Right ventricle myocardium superior (tissue), 1 donor: ENCODE measurements at places on chromosomes 7 and 10. TPM values are rescaled to one million over a fixed set of nuclear protein-coding genes. Genes with fewer than 3 reads are reported as not detected.

DNA sequence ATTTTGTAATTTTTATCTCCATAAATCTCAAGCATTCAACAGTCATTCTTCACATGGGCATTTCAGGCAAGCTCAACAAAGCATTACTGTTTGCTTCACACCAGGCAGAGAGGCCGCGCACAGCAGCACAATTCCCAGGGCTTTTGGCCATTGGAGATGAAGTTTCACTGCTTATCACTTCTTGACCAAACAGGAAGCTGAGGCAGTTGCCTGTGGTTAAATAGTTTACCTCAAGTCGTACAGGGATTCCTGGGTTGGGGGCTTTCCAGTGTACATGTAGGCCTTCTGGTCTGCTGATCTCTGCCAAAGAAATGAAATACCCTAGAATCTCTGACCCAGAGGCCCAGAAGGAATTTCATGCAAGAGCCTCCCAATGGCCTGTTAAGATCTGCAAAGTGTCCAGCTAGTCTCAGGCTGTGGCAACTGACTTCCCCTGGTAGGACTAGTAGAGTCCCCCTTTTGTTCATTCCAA lies 11.2 kb upstream of the PRDX3 start:
- no peak for DNase-seq

DNA sequence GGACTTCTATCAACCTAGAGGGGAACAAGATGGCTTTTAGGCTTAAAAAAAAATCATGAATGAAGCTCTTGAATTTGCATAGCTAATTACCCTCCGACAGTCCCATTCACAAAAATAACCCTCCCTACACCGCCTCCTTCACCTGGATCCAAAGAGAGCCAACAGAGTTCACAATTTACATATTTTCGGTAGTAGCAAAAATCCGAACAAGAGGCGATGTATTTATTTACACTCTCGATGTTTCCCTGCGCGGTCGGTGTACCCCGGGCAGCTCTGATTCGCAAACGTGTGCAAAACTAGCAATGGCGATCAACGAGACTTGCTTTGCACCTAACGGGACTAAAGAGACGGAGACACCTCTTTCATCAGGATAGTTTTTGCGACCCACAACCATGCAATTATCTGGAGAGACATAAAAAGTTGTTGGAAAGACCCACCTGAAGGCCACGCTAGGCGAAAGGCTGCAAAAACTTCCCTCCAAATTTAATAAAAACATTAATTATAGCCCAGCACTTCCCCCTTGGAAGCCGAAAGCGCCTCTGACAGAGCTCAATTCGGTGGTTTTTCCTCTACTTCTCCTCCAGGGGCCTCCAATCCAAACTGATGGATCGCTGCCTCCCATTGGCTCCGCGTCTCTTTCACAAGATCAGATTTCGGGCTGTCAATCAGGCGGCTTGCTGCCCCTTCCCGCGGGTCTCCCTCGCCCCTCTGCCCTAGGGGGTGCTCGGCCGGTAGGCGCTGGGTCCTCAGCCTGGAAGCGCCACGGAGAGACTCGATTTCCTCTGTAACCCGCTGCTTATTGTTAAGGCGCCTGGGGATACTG lies at the start of gene ETV1:
Gene ETV1, minus strand, starts transcription at position 541 of the 823 bp plus-strand sequence. CDS start 614 bp downstream, outside the sequence.
- peak; percentile 75 for DNase-seq

GRCh38 chr7:30330134-30331111 lies 46.0 kb downstream of the ZNRF2 start:
- no peak for DNase-seq

GRCh38 chr10:122034149-122034756 lies 45.3 kb downstream of the TACC2 start:
- no peak for DNase-seq

DNA sequence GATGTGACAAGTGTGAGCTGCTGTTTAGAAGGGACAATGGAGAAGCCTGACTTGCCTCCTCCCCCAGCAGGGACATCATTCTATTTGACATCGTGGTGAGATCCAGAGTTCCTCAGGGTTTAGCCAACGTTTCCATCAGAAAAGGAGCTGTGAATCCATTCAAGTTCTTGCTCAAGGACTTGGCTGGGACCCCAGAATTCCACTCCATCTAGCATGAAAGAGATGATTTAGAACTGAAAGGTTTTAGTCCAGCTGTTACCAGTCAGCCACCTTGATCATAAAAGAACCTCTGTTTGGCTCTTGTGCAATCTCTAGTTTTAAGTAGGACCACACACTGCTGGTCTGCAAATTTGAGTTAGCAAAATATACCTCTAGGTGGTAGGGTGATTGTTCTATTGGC lies 337.6 kb downstream of the FRMD4A start:
- DNase-seq: no peak

DNA sequence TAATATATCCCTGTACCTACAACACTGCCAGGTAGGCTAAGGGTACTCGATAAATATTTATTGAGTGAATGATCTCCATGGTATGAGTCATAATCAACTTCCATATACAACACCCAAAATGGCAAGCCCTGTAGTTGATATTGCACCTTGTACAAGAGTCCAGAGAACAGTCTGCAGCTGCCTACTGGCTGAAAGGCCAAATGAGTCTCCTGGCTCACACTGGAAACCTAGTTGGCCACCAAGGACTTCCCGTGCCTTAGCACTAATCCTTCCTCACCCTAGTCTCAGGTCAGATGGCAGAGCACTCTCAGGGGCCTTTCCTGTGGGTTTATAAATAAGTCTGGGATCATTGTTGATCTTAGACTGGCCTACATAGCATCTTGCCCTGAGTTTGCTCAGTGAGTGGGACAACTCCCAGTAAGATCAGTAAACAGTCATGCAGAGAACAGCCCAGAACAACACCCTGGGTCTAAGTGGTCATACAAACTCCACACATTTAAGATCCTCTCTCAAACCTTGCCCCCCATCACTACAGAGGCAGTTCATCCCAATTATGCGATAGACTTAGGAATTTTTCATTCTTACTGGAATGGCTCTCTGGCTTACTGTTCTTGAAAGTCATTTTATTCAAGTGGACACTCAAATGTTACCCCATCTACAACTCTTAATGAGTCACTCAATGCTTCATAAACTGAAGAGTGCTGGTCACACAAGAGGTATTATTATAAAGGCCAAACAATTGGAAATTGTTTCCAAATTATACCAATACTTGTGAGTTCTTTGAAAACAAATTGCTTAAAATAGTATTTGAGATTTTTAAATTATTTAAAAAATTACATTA lies 14.7 kb upstream of the SLC16A9 start:
- DNase-seq: no peak

GRCh38 chr7:3068530-3068929 lies 24.9 kb upstream of the CARD11 start:
- no peak for DNase-seq

DNA sequence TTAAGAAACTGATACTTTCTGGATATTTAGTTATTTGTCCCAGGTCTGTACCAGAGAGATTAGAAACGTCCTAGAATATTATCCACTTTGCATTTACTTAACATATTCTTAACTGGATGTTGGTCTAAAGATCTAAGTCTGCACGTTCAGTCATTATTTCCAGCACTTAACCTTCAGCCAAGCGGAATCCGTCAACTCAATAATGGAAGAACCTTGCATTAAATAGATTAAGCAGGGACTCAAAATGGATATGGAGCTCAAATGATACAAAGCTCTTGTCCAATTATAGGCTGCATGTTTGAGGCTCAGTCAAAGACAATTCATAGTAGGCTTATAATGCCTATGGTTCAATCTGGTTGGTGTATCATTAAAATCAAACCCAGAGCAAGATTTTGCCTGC lies 162.9 kb downstream of the SEMA3D start:
- no peak for DNase-seq

DNA sequence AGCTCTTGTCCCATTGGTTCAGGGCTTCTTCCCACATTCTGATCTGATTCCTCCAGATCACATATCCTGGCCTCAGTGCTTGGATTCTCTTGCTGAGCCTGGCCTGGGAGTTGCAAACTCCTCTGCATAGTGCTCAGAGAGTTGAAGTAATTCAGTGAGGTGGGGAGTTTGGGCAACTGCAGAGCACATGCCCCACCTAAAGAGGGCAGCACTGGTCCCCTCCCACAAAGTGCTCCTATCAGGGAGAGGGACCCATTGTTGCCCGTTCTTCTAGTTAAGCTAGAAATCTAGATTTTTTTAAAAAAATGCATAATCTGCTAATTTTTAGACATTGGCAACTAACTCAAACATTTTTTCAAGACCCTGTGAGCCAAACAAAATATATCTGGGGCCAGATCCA lies 45.1 kb downstream of the CHN2 start:
- no peak for DNase-seq

DNA sequence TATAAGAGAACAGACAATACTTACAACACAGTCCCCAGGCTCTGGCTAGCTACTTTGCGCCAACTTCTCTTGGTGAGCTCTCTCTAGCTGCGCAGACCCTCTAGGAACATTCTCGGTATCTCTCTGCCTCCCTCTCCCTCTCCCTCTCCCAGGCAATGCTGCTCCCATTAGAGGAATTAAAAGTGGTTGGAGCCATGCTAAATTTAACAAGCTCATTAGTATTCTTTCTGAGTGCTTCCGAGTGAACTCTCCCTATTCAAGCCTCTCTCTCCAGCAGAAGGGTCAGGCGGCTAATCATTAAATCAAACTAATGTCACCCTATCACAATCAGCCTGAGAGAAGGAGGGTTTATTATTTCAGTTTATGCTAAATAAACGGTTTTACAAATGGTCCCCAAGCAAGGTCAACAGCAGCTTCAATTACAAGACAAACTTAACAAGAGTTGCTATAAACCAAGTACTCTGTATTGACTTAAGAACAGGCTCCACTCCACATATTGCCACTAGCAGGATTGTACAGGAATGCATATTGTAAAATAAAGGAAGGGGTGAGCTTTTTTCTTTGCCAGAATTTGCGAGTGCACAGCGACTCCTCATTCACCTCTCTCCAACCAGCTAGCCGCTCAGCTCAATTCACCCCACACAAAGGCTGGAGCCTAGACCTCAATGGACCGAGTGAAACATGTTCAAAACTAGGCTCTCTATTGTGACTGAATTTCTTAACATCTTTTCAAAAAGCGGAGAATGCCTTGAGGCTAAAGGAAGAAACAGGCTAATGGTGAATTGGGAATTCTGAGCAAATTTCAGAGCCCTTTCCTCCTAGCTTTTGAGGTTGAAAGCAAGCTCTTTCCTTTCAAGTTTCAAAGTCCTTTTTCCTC lies 84.4 kb downstream of the GLI3 start:
- DNase-seq: no peak

- no peak for DNase-seq
These were observed 11.3 kb downstream of the PLAU start for GRCh38 chr10:73922007-73922863.

DNA sequence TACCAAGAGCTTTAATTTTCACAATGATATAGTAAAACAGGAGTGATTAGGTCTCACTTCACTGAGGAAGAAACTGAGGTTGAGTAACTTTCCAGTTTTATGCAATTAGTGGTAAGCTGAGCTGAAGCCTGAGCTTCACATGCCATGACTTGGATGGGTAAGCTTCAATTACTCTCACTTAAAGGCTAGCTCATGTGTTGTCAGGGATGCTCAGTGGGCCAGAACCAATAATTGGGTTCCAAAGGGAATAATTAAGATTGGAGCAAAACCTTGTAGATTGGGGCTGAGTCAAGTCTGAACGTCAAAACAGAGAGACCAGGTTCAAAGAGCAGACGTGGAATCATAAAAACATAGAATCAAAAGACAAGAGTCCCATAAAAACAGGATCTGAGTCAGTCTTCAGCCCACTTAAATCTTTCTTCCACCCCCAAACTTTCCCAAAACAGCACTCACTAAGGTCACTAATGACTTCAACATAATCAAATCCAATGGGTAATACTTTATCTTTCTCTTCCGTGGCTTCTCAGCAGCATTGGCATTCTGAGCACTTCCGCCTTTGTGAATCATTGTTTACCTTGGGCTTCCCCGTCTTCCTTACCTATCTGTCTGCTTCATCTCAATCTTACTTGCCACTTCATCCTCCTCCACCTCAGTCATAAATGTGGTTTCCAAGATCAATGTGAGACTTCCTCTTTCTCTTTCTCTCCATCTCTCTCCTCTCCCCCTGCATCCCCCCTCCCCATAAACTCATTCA lies 23.0 kb upstream of the EGFR start:
- no peak for DNase-seq

DNA sequence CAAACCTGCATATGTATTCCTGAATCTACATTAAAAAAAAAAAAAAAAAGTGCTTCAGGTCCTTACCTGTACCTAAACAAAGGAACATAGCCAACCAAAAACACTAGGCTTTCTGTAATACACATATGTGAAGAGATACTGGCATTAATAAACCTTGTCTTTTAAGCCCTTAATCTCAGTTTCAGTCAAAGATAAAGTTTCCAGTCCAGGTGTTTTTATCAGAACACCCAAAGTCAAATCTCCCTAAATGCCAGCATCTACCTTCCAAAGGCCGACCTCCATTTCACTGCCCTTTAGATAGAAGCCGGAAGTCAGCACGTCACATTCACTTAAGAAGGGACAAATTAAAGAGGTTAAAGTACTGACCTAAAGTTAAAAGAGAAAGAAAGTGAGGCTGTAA lies 79.8 kb upstream of the NEBL start:
- DNase-seq: no peak

GRCh38 chr7:20320322-20320721 lies 10.4 kb upstream of the ITGB8 start:
- no peak for DNase-seq

- DNase-seq: no peak
These were observed 147.9 kb upstream of the LYZL1 start for GRCh38 chr10:29140991-29141390.

DNA sequence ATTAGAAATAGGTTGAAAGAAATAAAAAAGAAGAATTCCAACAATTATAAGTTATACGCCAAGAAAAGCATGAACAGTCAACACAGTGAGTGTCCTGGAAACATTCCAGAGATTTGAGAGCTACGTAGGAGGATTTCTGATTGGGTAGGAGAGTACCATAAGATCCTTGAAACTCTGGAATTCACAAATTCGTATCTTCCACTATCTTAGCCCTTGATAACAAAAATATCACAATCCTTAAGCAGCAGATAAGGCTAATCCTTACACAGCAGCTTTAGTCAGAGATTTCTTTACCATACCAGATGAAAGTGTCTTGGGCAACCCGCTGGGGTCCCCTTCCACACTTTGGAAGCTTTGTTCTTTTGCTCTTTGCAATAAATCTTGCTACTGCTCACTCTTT lies 8.2 kb downstream of the TPK1 start:
- no peak for DNase-seq

DNA sequence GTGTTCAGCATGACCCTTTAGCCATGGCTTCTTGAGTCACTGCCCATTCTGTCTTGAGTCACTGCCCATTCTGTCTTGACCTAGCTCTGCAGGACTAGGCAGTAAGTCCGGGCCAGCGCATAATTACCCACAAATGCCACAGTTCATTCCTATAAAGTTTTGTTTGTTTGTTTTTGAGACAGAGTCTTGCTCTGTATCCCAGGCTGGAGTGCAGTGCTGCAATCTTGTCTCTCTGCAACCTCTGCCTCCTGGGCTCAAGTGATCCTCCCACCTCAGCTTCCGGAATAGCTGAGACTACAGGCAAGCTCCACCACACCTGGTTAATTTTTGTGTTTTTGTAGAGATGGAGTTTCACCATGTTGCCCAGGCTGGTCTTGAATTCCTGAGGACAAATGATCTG lies 32.7 kb upstream of the TARP start:
- DNase-seq: no peak

The MCM10 gene
- 0.30 TPM for total RNA-seq

The TMEM229A gene
- not detected for total RNA-seq

The LOXL4 gene
- 0.51 TPM for total RNA-seq

The GPR37 gene
- not detected for total RNA-seq

The SPDYE1 gene
- not detected for total RNA-seq

The BRAT1 gene
- 14.7 TPM for total RNA-seq

The WNT8B gene
- not detected for total RNA-seq

The CAMK2B gene
- total RNA-seq: 87.2 TPM
